ENCODE measurements at places on chromosomes 4 and X. TPM values are rescaled to one million over a fixed set of nuclear protein-coding genes. Genes with fewer than 3 reads are reported as not detected.

The KDR gene
- total RNA-seq = 496 TPM

The NAA10 gene
- total RNA-seq = 194 TPM

The BTC gene
- 0.39 TPM for total RNA-seq

The ARMCX4 gene
- 5.8 TPM for total RNA-seq

The GABRE gene
- 20.7 TPM for total RNA-seq

The TENM3 gene
- 40.3 TPM for total RNA-seq
